Mammary epithelial cell (primary cell): ENCODE measurements at places on chromosomes 4 and X. TPM values are rescaled to one million over a fixed set of nuclear protein-coding genes. Genes with fewer than 3 reads are reported as not detected.

Gene DMRTC1B
- not detected in 2 replicates for total RNA-seq

Gene CYP2U1
- 30.7 TPM for total RNA-seq

Gene SERPINA7
- total RNA-seq: not detected in 2 replicates

Gene TMEM47
- total RNA-seq: 28.0 TPM

Gene PABPC1L2B
- not detected for total RNA-seq

Gene GPR143
- total RNA-seq: not detected in 2 replicates

Gene ZFP92
- 4.3 TPM in 2 replicates for total RNA-seq

Gene DUX4
- not detected for total RNA-seq

Gene RGN
- not detected in 2 replicates for total RNA-seq

Gene RAP2C
- total RNA-seq: 30.7 and 38.2 TPM in 2 replicates

Gene ARSJ
- total RNA-seq: 39.8 TPM

Gene PRR32
- total RNA-seq: not detected in 2 replicates

Gene ADH4
- total RNA-seq: not detected in 2 replicates

Gene PPAT
- total RNA-seq: 28.4 and 34.8 TPM in 2 replicates

DNA sequence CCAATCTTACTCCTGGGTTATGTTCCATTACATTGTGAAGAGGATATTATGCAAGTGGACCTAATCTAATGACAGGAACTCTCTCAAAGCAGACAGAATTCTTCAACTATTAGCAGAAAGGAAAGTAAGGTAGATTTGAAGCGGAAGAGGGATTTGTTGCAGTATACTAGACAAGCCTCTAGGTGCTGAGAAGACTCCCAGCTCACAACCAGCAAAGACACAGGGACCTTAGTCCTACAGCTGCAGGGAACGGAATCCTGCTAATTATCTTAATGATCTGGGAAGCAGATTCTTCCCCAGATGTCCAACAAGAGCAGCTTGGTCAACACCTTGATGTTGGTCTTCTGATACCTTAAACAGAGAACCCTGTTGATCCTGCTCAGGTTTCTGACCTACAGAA, 73.6 kb downstream of the STK32B start:
- DNase-seq: no peak

DNA sequence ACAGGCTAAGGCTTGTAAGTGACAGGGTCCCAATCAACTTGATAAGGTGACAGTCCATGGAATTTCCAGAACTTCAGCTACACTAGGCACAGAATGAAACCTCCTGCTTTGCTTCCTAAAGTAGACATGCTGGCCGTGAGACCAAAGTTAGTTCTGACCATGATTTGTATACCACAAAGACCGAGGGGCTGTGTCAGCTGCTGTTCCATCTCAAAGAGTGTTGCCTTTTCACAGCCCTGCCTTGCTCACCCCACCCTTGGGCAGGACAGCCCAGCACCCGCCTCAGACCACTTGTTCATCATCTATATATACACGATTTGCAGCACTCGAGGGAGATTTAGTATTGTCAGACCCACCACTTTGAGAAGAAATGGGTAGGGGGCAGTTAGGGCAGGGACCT, 5.3 kb downstream of the IDS start:
- no peak for DNase-seq

DNA sequence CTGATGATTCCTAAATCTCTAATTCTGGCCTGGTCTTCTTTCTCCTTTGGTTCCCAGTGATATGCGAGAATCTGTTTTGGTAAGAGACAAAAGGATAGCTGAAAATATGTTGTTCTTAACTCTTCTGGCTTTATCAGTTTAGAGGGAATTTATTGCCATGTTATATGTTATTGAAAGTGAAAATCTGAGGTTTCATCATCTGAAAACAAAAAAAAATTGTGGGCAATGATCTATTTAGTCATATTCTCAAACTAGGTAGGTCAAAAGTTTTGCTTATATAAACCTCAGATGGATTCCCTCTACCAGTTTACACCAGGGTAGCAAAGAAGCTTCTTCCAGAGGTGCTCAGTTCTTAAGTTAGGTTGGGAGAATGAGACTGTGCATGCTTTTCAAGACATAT, 103.6 kb downstream of the ITM2A start:
- DNase-seq: no peak

DNA sequence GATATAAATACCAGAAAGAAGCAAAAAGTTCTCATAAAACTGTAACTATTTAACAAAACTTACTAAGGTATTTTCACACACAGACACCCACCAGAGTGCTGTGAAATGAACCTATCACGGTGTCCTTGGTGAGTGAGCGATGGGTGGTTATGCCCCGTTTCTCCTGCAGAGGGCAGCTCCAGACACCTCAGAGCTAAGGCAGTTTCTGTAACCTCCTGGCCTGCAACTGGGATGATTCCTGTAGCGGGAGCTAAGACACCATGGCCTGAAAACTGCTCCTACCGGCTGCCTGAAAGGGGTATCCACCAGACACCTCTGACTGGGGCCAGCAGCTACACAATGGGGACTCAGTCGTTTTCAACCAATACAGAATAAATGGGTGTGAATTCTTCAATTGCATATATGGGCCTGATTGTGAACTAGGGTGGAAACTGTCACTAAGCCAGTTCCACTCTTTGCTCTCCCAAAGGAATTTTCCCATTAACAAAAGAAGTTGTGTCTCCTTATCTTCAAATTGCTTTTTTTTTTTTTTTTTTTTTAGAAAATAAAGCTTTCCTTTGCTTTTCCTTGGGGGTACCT, 2375.8 kb upstream of the TENM3 start:
- peak; percentile 20 for DNase-seq

- peak; percentile 67 for DNase-seq
Observed at GRCh38 chr4:168781926-168782325, 228.1 kb downstream of the CBR4 start.

DNA sequence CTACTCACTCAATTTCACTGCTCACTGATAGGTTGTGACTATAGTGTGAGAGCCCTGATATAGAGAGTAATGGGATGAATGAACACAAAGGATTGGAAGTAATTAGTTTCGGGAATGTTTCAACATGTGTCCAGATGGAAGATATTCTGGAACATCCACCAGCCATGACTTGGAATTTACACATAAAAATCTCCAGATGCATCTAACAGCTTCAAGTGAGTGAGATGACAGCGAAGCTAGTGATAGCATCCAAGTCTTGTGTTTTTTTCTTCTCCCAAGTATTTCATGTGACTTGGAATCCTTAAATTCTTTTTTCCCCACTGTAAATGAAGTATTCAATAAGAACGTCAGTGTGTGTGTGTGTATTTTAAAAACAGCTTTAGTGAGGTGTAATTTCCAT, 82.1 kb downstream of the CLDN34 start:
- DNase-seq: no peak

DNA sequence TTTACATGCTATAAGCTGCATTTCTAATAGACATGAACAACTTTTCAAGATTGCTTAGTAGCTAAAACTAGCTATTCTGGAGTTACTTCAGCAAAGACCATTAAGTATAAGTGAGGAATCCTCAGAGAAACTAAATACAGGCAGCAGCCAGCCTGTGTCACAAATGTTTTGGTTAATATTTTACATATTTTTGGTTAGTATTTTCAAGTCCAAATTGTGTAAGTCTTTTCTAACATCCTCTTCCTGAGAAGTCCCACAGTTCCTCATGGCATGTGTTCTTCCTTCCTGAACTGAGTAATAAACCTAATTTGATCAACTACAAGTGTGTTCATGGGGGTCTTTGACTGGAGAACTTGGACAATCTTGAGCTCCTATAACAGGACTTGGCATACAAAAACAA, 42.4 kb upstream of the MCF2 start:
- DNase-seq: no peak

- DNase-seq: peak; percentile 64
Observed at GRCh38 chr4:153466949-153467896, 1.1 kb downstream of the TMEM131L start.

GRCh38 chr4:15893962-15894361, 44.6 kb downstream of the FGFBP1 start:
- DNase-seq: peak; percentile 99

GRCh38 chr4:72974694-72975487, 94.6 kb downstream of the COX18 start:
- DNase-seq: peak; percentile 43

GRCh38 chr4:179112441-179113170, 1670.4 kb upstream of the AGA start:
- no peak for DNase-seq

GRCh38 chrX:37347420-37347819, 1.7 kb upstream of the PRRG1 start:
- no peak for DNase-seq

GRCh38 chr4:14977830-14978229, 24.5 kb upstream of the CPEB2 start:
- DNase-seq: no peak

DNA sequence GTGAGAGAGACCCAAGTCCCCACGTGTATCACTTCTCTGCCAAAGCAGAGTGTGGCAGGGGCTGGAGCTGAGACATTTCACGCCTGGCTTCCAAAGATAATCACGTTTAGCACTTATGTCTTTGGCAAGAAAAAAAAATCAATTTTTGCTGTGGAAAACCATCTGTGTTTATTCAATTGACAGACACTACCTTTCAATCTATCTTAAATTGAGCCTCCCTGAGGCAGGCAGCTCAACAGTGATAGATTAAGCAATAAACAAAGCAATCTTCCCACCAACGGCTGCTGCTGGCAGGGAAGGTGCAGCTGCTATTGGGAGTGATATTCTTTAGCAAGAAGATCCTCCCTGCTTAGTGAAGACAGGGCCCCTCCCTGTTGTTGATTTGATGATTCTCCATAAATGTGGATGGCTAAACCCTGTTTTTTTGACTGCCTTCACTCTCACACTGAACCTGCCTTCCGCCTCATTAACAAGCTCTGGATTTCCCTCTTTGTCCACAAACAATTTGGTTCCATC, 11.6 kb upstream of the MAGEB17 start:
- DNase-seq: no peak

DNA sequence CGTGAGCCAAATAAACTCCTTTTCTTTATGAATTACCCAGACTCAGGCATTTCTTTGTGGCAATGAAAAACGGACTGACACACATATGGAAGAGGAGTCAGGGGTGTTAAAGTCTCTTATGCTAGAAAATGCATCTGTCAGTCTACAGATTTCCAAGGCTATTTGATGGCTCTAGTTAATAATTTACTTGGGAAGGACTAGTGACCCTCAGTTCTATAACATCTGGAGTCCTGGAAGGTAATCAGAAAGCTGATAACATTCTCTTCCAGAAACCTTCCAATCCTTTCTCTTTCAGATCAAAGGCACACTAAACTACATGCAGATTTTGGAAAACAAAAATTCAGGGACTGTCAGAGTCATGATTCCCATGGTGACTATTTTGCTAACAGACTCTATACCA, 142.0 kb upstream of the TEX13D start:
- no peak for DNase-seq

GRCh38 chr4:47696823-47697222, 141.0 kb downstream of the CORIN start:
- no peak for DNase-seq

GRCh38 chr4:175891231-175891630, 79.2 kb upstream of the GPM6A start:
- DNase-seq: no peak

DNA sequence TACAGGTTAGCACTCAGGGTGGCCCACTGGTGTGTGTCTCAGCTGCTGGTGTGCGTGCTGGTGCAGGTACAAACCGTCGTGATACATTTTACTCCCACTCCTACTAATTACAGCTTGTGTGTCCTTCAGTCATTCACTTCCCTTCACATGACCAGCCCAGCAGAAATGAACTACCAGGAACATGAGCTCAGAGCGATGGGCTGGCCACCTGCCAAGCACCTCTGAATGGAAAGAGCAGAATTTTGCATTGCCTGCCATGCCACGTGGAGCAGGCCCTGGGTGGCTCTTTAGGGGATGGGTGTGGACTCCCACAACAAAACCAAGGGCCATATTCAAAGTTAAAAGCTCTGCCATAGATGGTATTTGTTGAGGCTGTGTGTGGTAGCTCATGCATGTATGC, 58.9 kb upstream of the PGM2 start:
- DNase-seq: peak; percentile 72

GRCh38 chr4:101791182-101791558, 640 bp downstream of the BANK1 start:
- no peak for DNase-seq

DNA sequence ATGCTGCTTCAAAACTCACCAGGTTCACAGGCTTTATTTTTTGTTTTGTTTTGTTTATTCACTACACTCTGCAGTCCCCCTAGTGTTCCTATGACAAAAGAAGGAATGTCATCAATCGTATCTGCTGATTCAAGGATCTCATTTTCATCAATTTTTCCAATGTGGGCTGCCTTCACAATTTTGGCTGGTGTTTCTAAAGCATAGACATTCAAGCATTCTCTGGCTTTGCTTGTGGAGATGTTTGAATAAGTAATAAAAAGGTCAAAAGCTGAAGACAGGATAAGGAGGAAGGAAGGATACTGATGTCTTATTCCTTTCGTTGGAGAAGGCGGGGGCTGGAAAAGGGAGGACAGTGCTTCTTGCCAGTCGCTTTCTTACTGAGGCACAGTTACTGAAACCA, 12.2 kb upstream of the KCNIP4 start:
- no peak for DNase-seq

- peak; percentile 69 for DNase-seq
Observed at GRCh38 chr4:184019076-184019475, 114.0 kb downstream of the STOX2 start.

DNA sequence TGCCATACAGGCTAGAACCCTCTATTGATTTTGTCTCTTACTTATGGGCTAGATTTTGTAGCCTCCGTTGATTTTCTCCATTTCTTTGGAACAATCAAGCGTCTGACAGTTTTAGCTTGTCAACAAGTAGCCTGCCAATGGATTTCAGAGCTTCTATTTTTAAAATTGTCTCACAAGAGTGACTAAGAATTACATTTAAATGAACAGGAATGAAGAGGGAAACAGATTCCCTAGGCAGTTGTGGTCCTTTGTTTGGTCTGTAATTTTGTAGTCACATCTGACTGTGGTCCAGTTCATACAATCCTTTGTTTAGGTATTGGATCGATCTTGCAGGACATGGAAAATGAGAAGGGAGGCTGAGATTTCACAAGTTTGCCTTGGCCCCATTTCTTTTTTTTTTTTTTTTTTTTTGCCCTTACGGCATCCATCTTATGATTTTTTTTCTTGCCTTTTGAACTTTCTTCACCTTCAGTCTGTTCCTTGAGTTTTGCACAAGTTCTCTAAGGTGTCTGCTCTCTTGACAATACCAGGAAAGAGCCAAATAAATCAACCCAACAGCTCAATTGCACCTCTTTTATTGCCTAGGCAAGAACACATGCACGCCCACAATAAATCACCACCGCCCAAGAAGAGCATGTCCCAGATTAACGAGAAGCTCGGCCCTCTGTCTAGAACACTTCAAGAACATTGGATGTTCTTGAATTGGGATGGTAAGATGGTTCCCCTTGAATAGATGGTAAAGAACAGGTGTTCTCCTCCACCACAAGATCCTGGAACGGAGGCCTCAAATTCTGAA, 86.5 kb upstream of the EGFL6 start:
- no peak for DNase-seq
